ENCODE measurements at places on chromosomes 7 and 10.

- DNase-seq, result no peak
Observed at GRCh38 chr10:132162021-132162531, 24.7 kb upstream of the DPYSL4 start.

DNA sequence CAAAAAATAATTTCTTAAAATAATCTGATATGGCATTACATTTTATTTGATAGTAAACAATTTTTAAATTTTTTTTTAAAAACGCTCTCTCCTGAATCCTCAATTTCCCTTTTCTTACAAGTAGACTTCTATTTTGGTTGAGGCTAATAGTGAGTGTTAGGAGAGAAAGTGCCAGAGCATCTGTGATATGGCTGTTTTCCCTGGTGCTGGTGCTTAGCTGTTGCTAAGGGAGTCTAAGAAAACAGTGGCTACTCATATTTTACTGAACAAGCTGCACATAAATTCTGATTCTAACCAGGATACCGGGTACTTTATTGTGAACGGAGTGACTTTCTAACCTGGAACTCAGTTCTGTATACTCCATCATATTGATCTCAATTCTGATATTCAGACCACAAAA, 311.1 kb upstream of the KIAA1217 start:
- DNase-seq, result no peak

GRCh38 chr10:95214793-95215192, 20.8 kb downstream of the ACSM6 start:
- DNase-seq, result no peak

DNA sequence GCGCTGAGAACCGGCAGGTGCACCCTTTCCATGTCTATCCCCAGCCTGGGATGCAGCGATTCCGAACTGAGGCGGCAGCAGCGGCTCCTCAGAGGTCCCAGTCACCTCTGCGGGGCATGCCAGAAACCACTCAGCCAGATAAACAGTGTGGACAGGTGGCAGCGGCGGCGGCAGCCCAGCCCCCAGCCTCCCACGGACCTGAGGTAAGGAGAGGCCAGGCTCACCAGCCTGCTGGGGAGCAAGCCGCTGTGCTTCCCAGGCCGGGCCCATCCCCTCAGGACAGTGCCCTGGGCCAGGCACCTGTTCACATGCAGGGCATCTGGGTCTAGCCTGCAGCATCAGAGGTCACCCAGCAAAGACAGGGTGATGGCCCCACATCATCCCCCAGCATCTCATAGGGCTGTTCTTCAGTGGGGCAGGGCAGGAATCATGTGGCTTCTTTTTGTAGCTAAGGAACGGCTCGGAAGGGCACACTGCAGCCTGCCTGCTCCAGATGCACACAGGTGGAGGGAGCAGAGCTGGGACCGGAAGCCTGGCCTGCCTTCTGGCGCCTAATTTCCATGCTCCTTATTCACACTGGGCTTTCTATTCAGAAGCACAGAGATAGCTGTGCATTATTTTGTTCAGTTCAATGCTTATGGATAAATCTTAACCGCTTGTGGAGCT, 18.9 kb downstream of the BAG3 start:
- no peak for DNase-seq

GRCh38 chr7:94444813-94445212, 50.1 kb downstream of the COL1A2 start:
- DNase-seq, result peak; percentile 71

DNA sequence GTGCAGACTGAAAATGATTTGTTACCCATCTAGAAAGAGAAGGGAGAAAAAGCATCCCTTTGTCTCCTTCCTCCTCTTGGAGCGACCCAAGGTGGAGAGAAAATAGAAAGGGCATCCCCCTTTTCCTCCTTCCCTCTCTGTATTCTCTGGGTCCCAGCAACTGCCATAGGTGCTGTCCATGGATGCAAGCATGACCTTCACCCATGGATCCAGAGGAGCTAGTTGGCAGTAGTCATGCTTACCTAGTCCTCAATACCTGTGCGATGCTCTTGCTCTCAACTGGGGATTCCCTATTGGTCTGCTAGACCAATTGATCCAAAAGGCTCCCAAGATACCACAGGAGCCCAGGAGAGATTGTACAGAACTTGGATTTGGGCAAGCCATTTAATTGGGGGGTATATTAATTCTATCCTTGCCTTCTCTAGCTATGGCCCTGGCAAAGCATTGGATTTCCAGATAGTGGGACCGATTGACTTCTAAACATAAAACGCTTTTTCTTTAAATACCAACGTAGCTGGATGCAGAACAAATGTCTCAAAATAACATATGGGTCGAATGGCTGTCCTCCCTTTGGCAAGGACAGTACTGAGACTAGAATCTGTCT, 547.8 kb upstream of the IGFBP3 start:
- DNase-seq, result no peak

DNA sequence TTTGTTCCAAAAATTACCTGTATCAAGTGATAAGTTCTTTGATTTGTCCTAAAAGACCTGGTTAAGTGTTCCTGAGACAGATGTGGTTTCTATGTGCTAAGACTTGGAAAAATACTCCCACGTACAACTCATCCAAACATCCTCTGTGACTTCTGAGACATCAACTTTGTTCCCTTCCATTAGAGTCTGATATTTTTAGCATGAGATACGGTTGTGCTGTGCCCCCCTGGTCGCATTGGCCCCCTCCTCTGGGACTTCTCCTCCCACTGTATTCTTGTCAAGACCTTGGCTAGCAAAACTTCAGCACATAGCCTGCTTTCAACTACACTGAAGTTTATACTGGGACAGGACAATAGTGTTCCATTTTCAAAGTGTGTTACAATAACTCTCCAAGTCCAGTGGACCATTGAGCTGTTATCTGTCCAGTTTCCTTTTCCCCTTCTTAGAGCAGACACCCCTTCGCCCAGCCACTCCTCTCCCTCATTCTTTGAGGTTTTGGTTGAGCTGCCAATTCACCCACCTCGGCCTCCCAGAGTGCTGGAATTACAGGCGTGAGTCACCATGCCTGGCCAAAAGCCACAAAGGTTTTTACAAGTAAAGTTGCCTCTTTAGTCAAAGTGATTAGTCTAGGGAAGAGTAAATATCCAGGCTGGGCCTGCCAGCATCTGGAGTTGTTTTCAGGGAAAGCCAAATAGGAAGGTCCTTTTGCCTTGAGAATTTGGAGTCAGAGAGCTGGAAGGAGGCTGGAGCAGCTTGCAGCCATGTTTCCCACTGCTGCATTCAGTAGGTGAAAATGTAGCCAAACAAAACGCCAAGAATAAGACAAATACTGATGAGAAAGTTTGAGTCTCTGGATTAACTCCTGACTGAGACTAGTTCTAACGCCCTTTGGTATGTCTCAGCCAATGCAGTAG, 17.8 kb upstream of the PDLIM1 start:
- no peak for DNase-seq

- DNase-seq, result no peak
Observed at GRCh38 chr10:79127151-79127961, 58.6 kb downstream of the ZMIZ1 start.

- no peak for DNase-seq
Observed at GRCh38 chr7:138309186-138309585, 150.9 kb upstream of the TRIM24 start.

- no peak for DNase-seq
Observed at GRCh38 chr10:73263693-73264347, 11.4 kb upstream of the MRPS16 start.

- no peak for DNase-seq
Observed at GRCh38 chr7:37550426-37550825, 101.8 kb upstream of the ELMO1 start.

- no peak for DNase-seq
Observed at GRCh38 chr7:41752615-41753014, 49.7 kb upstream of the INHBA start.

- DNase-seq, result no peak
Observed at GRCh38 chr7:157464971-157465886, 128.4 kb downstream of the DNAJB6 start.

DNA sequence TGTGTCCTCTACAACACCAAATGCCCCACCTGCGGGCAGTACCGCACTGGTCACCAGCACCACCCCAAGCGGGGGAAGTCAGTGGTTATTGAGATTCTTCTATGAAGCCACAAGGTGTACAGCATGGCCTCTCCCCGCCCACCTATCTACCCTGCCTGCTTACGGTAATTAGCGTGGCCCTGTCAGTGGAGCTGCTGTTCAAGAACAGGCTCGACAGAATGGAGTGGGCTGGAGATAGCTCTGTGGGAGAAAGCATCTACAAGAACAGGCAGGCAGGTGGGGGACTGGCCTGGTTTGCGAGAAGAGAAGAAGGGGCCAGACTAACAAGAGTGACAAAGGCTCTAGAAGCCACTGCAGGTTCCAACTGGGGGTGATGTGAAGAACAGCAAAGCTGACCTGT, 108.3 kb downstream of the RNF216 start:
- no peak for DNase-seq

Data from NCI-H1436 treated with DMSO at 0.1 percent for 48 hours (cell line).